D341Med (cell line): ENCODE measurements at places on chromosomes 7 and 10.

DNA sequence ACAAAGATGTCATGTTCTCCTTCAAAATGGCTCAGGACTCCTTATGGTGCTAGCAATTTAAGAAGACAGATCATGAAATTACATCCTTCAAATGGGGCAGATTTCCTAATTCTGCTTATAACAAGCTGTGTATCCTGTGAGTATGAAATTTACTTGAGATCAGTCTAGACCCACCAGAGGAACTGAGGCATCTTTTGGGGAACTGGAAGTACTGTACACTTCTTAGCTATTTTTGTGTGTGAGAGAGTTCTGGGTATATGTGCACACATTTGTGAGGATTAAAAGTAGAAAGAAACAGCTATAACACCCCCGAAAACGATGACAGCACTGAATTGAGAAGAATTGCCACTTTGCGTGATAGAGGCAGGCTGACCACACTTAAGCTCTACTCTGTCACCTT, 187.0 kb upstream of the CCDC6 start:
- no peak for DNase-seq

DNA sequence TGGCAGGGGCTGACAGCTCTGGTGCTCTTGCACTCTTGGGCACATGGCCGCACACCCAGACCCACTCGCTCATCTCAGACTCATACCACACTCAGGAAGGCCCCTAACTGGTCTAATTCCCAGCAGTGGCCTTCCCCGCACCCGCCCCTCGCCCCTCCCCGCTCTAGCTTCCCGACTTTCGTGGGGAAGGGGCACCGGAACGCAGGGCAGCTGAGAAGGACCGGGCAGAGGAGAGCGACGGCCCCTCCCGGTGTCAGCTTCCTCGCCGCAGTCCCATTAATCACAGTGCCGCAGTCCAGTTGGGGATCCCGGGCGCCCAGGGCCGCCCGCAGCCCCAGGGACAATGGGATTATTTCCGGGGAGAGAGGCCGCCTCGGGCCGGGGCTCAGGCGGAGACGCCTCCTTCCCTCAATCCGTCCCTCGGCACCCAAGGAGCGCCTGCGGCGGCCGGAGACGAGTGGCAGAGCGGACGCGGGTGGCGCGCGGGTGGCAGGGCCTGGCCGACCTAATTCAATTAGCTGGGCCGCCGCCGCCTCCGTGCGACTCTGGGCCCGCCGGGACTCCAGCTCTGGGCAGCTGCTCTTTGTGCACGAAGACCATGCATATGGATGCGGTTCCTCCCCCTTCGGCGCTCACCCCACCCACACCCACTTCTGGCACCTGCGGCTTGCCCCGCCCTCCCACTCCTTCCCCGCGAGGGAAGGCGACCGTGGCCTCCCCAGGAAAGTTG, 7.8 kb upstream of the TLX1 start:
- peak; percentile 50 for DNase-seq

GRCh38 chr7:80165177-80165576, 30.5 kb downstream of the GNAI1 start:
- DNase-seq = no peak

- peak; percentile 45 for DNase-seq
These were observed 17.1 kb downstream of the GRID1 start for GRCh38 chr10:86349474-86349873.

DNA sequence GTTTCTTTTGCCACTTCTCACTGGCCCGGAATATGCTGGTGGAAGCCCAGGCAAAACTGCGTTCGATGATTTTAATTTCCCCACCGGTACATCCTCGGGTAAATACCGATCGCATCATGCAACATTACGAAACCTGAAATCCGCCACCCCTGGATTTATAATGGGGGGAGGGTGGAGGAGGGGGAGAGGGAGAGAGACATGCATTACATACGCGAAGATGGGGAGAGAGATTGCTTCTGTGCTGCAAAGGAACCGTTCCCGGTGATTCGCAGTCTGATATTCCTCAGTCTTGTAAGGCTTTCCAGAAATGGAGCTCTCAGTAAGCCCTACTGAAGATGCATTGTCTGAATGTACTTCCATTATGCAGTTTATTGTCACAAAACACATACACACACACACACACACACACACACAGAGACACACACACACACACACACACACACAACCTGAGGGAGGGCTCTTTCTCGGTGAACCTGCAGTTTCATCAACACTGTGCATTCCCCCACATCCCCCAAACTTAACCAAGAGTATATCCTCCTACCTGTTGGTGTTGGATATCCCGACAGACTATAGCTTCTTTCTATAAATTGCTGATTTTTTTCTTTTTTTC, 741 bp downstream of the GPR85 start:
- DNase-seq = no peak

DNA sequence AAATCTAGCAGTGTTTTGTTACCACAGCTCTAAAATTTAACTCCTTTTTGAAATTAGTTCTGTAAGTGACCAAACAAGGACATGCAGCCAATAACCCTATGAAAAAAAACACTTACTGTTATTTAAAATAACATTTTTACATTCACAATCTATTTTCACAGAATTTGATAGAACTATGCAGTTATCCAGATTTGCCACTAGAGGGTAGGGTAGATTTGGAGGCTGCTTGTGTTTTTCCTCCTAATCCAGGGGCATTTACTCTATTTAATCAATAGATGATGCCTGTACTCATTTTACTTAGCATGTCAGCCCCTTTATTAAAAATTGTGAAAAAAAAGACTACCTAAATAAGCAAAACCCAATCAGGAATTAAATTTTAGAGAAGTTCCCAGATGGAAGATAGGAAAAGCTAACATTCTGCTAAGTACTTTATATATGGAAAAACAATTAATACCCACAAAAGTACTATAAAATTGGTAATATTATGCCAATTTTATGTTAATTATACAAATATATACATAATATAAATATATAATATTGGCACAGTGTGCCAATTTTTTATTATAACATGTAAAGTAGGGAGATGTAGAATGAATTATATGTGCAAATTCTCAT, 18.1 kb upstream of the LIPK start:
- DNase-seq = peak; percentile 12

- DNase-seq = peak; percentile 90
These were observed 71.2 kb upstream of the EFCAB10 start for GRCh38 chr7:105652359-105652993.

DNA sequence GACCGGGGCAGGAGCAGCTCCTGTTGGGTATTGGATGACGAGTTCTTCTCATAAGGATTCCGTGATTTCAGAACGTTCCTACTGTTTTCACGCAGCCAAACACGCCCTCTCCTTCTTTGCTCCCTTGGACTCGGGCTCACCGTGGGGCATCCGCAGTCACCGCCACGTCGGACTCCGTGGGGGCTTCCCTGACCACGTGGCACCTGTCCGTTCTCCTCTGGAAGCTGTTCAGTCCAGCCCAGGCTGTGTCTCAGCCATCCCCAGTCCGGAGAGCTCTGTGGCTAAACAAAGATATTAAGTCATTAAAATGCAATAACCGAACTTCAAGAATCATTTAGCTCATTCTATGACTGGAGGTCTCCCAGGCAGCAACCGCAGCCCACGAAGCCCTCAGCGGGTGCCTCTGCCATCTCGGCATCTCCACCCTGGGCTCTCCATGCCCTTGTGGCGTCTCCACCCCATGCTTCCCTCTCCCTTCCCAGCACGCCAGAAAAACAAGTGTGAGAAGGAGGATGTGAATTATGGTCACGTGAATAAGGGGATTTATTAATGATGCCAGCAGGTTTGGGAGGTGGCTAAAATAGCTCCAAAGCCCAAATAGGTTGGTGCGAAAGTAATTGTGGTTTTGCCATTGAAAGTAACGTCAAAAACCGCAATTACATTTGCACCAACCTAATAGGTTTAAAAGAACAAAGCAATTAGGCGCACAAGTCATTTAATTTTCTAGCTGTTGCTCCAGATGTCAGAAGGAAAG, 224.6 kb upstream of the PPP2R2D start:
- no peak for DNase-seq

DNA sequence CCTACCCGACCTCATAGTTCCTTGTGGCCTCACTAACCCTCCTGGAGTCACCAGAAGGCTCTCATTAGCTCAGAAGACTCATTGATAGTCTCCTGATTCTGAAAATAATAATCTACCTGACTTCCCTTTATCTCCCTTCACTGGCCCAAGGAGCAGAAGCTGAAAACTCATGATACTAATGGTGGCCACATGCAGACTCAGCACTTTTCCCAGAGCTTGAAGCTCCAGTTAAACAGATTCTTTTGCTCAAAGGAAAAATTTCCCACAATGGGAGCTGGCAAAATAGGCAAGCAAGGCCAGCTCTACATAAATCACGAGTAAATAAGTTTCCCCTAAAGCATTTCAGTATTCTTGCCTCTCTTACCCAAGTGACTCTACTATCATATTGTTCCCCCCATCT, 8.2 kb downstream of the NAPEPLD start:
- no peak for DNase-seq

- no peak for DNase-seq
These were observed 21.5 kb downstream of the CLDN12 start for GRCh38 chr7:90424720-90425119.

GRCh38 chr7:148084138-148084537, 506.4 kb upstream of the C7orf33 start:
- peak; percentile 66 for DNase-seq

- no peak for DNase-seq
These were observed 14.4 kb downstream of the ERCC6 start for GRCh38 chr10:49524496-49524895.

GRCh38 chr7:141478845-141479244, 72.4 kb upstream of the AGK start:
- no peak for DNase-seq

DNA sequence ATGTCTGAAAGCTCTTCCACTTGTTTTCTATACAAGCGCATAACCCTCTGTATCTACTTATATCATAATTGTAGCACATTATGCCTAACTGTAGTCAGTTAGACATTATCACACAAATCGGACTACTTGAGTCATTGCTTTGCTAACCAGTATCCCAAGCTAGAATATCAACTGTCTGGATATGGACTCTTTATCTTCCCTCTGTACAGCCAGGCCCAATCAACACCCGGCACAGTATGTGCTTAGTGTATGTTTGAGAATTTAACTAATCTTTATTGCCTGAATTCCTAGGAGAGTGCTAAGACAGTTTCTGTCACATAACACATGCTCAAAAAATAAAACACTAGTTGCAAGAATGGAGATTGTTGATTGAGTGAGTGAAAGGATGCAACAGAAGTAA, 211.2 kb downstream of the ARL4A start:
- no peak for DNase-seq

- DNase-seq = no peak
These were observed 878 bp downstream of the GLRX3 start for GRCh38 chr10:130137090-130137448.

- no peak for DNase-seq
These were observed 106.6 kb downstream of the VIPR2 start for GRCh38 chr7:159038066-159038465.

GRCh38 chr7:44390701-44391100, 65.3 kb upstream of the CAMK2B start:
- DNase-seq = no peak

- DNase-seq = no peak
These were observed 284.3 kb downstream of the PARD3 start for GRCh38 chr10:34530778-34531177.

GRCh38 chr10:114284346-114285071, 45.5 kb downstream of the VWA2 start:
- no peak for DNase-seq

GRCh38 chr7:148914208-148914777, 30.2 kb upstream of the EZH2 start:
- no peak for DNase-seq

- DNase-seq = peak; percentile 25
These were observed 21.8 kb downstream of the KCP start for GRCh38 chr7:128888756-128889095.

GRCh38 chr10:17430647-17431355, 23.6 kb downstream of the ST8SIA6 start:
- peak; percentile 73 for DNase-seq

DNA sequence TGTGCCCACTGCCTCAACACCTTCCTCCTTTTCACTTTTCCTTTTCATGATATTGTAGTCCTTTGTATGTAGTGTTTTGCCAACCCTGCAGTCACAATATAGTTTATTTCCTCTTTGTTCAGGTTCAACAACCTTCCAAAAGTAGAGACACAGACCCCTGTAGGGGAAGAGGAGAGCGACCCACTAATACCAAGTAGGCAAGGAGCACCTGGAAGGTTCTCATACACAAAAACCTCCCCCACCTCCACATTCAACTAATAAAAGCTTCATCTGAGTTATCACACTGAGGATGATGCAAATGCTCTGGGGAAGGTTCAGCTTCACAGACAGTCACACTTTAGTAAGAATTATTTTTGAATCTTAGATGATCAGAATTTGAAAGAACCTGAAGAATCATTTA, 41.6 kb downstream of the PIK3AP1 start:
- DNase-seq = no peak

GRCh38 chr10:43110338-43111071, 27.7 kb upstream of the CSGALNACT2 start:
- no peak for DNase-seq

DNA sequence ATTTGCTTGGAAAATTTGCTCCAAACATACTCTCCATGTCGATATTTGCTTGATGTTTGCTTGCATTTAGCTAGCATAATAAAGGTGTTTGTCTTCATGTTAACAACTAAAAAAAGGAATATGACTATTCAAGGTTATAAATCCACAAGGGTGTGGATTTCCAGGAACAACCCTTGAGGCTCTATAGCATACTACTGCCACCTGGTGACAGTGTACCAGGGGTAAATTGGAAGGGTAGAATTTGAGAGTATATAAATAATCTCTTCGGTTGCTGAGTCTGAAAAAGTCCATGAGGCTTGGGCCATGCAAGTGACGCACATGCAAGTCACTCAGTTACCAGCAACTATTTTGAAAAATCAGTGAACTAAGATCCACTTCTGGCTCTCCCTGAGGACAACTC, 68.4 kb downstream of the SLIT1 start:
- DNase-seq = no peak

GRCh38 chr7:150365194-150365593, 3.4 kb upstream of the REPIN1 start:
- DNase-seq = no peak

- no peak for DNase-seq
These were observed 283.5 kb downstream of the ABCA13 start for GRCh38 chr7:48454750-48455192.

- DNase-seq = no peak
These were observed 72.2 kb downstream of the DAGLB start for GRCh38 chr7:6375348-6376101.

GRCh38 chr7:45983720-45984255, 62.7 kb upstream of the IGFBP3 start:
- no peak for DNase-seq

GRCh38 chr10:71281646-71282322, 37.3 kb upstream of the SLC29A3 start:
- no peak for DNase-seq

- no peak for DNase-seq
These were observed 36.8 kb upstream of the ANK3 start for GRCh38 chr10:60426425-60426824.

GRCh38 chr10:90916392-90917237, 4.3 kb downstream of the ANKRD1 start:
- no peak for DNase-seq

DNA sequence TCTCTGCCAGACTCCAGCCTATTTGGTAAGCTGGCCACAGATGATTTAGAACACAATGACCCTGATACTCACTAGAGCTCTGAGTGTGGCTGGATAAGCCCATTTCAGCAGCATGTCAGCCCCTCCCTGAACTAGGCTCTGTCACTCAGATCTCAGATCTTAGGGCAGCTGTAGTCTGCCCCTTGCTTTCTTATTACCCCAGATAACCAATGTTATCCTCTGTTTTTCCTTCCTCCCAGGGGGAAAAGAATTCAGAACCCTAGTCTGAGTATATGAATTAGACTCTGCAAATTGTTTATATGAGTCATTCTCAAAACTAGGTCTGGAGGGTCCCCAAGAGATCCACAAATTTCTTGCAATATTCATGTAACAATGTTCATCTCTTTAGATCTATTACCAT, 286.2 kb downstream of the KCNMA1 start:
- DNase-seq = no peak
